ENCODE measurements at places on chromosomes 2 and 18.
A peak's percentile ranks its signal among the peaks of the same experiment; 100 is the strongest.

DNA sequence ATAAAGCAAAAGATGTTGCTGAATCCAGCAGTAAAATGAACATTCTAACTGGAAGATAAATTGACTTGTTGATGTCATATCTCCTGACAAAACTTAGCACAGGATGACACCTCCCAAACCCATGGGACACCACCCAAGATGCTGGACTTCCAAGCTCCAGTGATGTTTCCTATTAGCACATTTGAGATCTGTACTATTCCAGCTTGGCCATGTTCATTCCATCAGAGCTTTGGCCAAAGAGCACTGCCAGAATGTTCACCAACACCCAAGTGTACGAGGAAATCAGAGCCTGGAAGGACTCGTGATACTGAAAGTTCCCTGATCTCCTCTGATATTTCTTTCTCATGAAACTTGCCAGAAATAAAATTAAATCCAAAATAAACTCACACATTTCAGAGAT lies 44.7 kb downstream of the PID1 start:
- no peak for DNase-seq

DNA sequence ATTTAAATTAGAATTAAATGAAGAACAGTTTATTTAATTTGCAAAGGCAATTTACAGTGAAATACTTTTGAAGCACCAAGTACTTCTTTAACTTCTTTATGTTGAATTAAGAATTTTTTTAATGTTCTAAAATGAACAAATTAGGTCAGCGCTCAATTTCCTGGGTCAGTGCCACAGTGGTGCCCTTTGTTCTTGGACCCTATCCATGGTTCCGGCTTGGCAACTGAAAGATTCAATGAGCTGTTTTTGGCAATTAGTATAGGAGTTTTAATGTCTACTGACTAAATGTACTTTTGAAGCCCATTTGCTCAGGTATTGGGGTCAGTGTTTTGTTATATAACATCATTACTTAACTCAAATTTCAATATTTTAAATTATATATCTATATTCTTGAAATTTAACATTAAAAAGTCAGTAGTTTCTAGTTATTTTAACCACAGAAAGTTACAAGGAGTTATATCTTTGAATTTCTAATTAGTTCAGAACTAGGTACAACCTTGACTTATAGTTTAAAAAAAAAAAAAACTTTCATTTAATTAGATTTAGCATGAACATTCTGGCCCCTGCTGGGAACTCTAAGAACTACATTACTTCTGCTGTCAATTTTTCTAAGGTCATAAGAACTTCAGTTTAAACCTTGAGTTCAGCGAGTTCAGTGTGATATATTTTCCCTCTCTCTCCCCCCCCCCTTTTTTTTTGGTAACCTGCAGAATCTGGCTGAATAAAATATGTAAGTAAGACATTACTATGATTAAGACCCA lies 7.6 kb upstream of the MSTN start:
- DNase-seq: peak; percentile 67

DNA sequence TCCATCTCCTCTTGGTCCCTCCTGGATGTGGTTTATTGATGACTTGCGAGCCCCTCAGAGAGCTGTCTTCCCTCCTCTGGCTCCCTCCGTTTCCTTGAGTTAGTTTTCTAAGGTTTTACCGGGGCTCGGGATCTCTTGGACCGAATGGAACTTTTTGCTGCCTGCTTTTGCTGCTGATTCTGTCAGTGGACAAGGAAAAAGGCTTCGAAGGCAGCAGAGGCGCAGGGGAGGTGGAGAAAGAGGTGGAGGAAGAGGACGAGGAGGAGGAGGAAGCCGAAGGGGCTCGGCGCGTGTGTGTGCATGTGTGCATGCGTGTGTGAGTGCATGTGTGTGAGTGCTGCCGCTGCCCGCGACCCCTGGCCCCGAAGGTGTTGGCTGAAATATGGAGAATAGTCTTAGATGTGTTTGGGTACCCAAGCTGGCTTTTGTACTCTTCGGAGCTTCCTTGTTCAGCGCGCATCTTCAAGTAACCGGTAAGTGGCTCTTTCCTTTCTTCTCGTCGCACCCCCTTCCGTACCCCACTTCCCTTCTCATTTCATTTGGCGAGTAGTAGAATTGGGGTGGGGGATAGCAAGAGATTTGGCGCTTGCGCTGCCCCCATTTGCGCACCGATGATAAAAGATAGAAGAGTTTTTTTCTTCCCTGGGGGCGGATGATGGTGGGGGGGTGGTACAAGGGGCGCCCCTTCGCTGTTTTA lies 557 bp downstream of the DCC start:
- DNase-seq: no peak

DNA sequence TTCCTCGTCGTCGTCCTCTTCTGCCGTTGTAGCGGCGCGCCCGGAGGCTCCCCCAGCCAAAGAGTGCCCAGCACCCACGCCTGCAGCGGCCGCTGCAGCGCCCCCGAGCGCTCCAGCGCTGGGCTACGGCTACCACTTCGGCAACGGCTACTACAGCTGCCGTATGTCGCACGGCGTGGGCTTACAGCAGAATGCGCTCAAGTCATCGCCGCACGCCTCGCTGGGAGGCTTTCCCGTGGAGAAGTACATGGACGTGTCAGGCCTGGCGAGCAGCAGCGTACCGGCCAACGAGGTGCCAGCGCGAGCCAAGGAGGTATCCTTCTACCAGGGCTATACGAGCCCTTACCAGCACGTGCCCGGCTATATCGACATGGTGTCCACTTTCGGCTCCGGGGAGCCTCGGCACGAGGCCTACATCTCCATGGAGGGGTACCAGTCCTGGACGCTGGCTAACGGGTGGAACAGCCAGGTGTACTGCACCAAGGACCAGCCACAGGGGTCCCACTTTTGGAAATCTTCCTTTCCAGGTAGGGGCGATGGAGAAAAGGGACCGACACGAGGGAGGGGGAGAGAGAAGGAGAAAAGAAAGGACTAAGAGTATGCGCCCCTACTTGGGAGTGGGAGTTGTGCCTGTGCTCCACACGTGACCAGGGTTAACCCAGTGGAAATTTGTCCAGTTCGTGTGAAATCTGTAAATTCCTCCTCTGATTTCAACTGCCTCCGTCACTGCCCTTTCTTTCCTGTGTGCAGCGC lies 800 bp downstream of the HOXD13 start:
- DNase-seq: no peak

DNA sequence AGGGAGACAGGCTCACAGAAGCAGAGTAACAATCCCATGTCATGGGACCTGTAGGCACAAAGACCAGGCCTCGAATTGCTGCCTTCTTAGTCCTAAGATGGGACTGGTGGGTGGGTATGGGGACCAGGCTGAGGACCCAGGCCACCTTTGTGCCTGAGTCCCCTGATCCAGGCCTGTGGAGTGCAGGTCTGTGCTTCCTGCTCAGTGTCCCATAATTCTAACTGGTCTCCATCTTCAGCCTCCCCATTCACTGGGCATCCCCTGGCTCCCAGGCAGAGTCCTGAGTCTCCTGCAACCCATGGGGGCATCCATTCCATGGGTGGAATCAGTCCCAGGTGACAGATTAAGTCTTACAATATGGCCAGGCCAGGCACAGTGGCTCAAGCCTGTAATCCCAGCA lies 83.9 kb downstream of the SMAD7 start:
- DNase-seq: no peak

- no peak for DNase-seq
Measured at GRCh38 chr18:39455285-39455684, 1889.7 kb upstream of the CELF4 start.

- DNase-seq: peak; percentile 53
Measured at GRCh38 chr2:203453858-203454451, 81.1 kb downstream of the RAPH1 start.

Data from SK-N-DZ (cell line).